ENCODE measurements at places on chromosomes 4 and X.

DNA sequence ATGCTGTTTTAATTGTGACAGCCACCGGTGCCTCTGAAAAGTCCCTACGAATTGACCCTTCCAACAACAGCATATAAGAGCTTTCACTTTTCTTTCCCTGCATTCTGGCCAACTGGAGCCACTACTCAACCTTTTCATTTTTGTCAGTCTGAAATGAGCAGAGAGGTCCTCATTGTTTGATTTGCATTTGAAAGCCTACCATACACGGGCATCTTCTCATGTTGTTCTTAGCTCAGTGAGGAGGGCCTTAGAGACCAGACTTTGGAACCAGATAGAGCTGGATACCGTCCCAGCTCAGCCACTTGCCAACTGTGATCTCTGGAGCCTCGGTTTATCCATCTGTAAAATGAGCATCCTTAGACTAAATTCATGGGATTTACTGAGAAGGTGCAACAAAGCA, 16.9 kb upstream of the TMSB4X start:
- DNase-seq, result no peak

DNA sequence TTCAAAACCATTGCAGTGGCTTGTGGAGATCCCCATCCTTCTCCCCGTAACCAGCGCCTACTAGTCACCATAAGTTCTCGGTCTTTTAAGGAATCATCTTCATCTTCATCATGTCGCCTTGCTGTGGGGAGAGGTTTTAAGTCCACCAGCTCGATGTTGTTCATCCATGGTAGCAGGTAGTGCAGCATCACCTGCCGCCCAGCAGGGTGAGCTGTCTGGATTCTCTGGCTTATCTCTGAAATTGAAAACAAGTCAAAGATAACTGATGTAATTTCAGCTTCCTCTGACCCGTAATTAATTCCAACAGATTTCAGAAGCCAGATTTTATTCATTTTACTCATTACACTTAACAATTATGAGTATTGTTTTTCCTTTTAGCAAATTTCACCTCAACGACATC, 67.4 kb downstream of the ZAR1 start:
- DNase-seq, result no peak

GRCh38 chr4:67198727-67199126, 346.6 kb downstream of the CENPC start:
- DNase-seq, result no peak

DNA sequence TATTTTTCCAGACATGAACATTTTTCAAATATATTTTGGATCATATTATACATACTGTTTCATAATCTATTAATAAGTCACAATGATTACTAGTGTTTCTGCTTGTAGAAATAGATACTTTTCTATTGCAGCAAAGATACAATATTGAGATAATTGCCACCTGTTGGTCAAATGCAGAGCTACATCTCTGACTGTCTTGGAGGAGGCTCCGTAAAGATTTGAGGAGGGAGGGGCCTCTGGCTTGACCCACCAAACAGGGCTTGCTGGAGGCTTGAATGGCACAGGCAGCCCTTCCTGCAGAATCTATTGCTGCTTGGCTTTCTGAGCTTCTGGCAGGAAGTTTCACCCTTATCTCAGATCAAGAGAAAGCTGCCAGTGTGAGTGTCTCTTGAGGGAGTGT, 99.3 kb upstream of the ARMCX2 start:
- DNase-seq, result peak; percentile 6

GRCh38 chr4:181312066-181312465, 931.1 kb upstream of the TENM3 start:
- DNase-seq, result no peak

GRCh38 chr4:6378493-6379445, 93.6 kb downstream of the PPP2R2C start:
- DNase-seq, result no peak

- DNase-seq, result no peak
Measured at GRCh38 chr4:55020131-55020530, 105.3 kb downstream of the KDR start.

- no peak for DNase-seq
Measured at GRCh38 chr4:182955411-182955810, 38.2 kb upstream of the DCTD start.

GRCh38 chr4:147003956-147004809, 58.5 kb upstream of the TTC29 start:
- DNase-seq, result no peak

GRCh38 chr4:85675076-85676049, 200.4 kb downstream of the ARHGAP24 start:
- no peak for DNase-seq

DNA sequence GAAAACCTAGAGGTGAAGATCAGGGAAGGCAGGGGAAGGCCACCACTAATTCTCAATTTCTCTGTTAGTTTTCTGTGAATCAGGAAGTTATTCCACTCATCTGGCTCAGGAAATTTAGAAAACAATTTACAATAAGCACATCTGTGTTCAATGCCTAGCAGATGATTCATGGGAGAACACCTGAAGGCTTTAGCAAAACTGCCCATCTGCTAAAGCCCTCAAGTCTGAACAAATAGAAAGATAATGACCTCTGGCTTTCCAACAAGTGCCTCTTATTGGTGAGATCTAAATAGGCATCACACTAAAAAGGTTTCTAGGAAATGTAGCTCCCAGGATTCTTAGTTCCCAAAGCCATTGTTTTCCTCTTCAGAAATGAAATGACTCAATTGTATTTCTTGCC, 122.1 kb upstream of the GNPDA2 start:
- DNase-seq, result no peak

DNA sequence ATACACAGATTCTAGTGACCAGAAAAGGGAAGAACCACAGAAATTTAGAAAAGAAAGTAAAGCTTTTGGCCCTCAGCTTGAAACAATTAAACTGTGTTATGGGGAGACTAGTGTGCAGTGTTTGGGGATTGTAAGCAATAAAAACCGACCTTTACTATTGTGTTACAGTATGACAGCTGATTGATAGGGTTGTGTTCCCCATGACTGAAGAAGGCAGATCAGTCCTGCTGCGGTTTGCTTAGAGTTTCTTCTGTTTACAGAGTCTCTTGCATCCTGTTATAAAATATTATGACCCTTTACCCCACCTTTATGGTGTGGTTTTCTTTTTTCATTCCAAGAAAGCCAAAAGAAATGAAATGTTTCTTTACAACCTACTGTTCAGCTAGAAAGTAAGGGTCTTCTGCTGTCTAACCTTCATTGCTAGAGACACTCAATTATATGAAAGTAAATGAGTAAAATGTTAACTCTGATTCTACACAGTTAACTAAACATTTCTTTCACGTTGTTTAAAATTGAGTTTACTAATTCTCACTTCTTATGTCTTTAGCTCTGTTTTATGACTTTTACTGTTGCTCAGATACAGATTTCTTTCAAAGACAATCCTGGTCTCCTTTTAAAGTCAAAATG, 18.1 kb downstream of the CHIC1 start:
- DNase-seq, result no peak

DNA sequence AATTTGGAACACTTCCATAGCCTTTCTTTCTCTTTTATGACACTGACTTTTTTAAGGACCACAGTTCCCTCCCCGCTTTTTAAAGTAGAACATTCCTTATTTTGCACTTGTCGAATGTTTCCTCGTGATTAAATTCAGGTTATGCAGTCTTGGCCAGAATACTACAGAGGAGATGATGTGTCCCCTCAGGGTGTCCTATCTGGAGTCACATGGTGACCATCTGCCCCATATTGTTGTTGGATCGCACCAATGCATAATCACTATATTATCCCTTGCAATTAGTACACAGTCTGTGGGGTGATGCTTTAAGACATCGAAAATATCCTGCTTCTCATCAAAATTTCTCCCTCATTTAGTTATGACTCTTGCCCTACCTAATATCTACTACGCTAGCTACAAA, 27.4 kb downstream of the WDFY3 start:
- DNase-seq, result no peak

DNA sequence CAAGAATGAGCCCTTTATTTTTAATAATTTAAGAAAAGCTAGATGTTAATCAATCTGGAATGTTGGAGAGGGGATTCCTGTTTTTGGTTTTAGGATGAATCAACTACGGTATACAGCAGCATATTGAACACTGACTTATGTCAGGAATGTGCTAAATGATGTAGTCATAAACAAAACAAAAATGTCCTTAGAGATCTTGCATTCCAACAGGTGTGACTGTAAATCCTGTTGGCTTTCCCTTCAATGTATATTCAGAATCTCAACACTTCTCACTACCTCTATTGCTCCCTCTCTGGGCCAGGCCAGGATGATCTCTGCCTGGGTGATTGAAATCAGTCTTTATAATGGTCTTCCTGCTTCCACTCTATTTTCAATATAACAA, 37.8 kb upstream of the BDH2 start:
- DNase-seq, result no peak

- no peak for DNase-seq
Measured at GRCh38 chr4:128353791-128354190, 66.2 kb upstream of the PGRMC2 start.

DNA sequence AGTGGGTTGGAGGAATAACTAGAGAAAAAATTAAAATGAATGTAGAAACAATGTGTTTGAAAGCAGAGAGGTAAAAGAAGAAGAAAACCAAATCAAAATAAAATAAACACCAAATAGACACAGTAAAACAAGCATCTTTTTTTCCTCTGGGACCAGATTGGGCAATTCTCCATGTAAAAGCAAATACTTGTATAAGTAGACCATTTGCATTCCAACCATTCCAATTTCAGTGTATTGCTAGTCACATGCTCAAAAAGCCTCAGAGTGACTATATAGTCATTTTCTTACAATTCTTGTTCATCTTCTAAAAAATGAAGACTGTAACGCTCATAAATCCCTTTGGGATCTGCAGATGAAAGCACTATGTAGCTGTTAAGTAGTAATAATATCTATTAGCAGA, 969.5 kb downstream of the PCDH18 start:
- DNase-seq, result no peak

- no peak for DNase-seq
Measured at GRCh38 chr4:105451346-105451745, 22.5 kb downstream of the PPA2 start.

DNA sequence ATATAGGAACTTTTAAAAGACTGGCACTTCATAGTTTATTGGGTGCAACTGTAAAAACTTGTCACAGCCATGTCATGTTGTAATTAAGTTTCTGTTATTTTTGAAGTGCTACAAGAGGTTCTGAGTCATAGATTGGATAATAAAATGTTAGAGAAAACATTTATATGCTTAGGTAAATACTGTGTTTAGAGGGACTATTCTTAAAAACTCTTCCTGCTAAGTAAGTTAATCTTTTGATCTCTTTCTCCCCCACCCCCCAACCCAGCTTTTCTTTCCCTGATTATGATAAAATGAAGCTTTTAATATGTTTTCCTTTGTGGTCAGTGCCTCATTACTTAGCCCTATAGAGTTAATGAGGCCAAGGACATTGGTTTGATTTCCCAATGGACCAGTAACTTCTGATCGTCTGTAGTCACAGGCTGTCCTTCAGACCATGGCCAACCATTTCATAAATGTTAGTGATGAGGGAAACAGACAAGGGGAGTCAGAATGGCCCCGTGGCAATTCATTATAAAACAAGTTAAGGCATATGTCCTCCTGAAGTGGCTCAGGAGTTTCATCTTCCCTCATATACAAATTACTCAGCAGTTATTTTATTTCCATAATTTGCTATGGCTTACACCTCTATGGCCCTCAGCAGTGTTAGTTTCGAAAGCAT, 3.9 kb upstream of the PDLIM5 start:
- DNase-seq, result no peak

GRCh38 chr4:90503677-90504076, 376.5 kb downstream of the CCSER1 start:
- no peak for DNase-seq

GRCh38 chrX:37846934-37847732, at the start of gene DYNLT3:
DYNLT3 (minus strand) TSS chrX:37847571; CDS start chrX:37847510, 61 bp downstream.
- peak; percentile 84 for DNase-seq

DNA sequence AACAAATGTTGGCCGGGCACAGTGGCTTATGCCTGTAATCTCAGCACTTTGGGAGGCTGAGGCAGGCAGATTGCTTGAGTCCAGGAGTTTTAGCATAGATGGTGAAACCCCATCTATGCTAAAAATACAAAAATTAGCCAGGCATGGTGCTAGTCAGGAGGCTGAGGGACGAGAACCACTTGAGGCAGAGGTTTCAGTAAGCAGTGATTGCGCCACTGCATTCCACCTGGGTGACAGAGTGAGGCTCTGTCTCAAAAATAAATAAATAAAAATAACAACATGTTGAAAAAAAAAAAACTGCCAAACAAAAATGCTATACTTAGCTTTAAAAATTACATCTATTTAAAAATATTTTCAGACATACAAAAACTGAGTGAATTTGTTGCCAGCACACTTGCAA, 374.2 kb upstream of the SMIM31 start:
- no peak for DNase-seq

DNA sequence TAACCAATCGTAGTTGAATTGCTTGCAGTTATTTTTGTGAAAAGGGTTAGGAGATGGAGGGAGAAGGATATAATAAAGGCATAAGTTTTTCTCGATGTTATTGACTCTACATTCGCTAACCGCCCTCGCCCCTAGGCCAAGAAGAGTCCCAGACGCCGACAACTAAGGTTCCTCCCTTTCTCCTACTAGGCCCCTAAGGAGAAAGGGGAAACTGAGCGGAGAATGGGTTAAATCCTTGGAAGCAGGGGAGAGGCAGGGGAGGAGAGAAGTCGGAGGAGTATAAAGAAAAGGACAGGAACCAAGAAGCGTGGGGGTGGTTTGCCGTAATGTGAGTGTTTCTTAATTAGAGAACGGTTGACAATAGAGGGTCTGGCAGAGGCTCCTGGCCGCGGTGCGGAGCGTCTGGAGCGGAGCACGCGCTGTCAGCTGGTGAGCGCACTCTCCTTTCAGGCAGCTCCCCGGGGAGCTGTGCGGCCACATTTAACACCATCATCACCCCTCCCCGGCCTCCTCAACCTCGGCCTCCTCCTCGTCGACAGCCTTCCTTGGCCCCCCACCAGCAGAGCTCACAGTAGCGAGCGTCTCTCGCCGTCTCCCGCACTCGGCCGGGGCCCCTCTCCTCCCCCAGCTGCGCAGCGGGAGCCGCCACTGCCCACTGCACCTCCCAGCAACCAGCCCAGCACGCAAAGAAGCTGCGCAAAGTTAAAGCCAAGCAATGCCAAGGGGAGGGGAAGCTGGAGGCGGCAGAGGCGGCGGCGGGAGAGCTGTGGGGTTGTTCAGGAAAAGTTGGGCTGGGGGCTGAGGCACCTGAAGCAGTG, 5.9 kb downstream of the ATOH1 start:
- peak; percentile 88 for DNase-seq

GRCh38 chrX:129876771-129877305, 29.1 kb upstream of the UTP14A start:
- no peak for DNase-seq

All from retina (tissue), 1 donor.